Activated CD4-positive, alpha-beta T cell treated with anti-CD3 and anti-CD28 coated beads, Interleukin-2, amount 10 ng/mL, durations not matched to agents 24 days and 14 days (primary cell): ENCODE measurements at places on chromosomes 5 and 9. TPM values are rescaled to one million over a fixed set of nuclear protein-coding genes. Genes with fewer than 3 reads are reported as not detected.

DNA sequence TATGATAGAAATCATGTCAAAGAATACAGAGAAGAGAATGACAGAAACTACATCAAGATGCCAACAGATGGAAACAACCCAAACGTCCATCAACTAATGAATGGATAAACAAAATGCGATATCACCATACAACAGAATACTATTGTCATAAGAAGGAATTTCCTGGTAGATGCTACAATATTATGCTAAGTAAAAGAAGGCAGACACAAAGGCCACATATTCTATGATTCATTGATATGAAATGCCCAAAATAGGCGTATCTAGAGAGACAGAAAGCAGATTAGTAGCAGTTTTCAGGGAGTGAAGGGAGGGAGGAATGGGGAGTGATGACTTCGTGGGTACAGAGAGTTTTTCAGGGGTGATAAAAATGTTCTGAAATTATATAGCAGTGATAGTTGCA lies 58.3 kb upstream of the AKNA start:
- no peak for DNase-seq

GRCh38 chr5:162067655-162068411 lies at the start of gene GABRG2:
Gene GABRG2 (plus strand): TSS chr5:162067773. CDS start chr5:162068000, 227 bp downstream.
- DNase-seq: no peak

- DNase-seq: no peak
Observed at GRCh38 chr9:6014670-6015270, 654 bp downstream of the RANBP6 start.

DNA sequence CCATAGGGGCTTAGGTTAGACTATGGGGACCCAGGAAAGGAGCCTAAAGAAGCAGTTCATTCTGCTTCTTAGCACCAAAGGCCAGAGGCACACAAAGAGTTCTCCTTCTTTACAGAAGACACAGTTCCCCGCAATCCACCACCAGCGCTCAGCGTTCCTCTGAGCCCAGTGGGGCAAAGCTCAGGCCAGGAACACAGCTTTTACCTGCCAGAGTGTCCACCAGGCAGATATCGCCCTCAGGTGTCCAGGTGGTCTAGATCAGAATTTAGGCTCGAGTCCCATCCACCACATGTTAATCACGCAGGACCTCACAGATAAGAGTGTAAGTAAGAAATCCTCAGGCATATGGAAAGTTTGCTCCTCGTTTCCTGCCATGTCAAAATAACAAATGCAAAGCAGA lies 53.0 kb downstream of the UBE2QL1 start:
- no peak for DNase-seq

GRCh38 chr5:110996742-110997141 lies 74.8 kb upstream of the TSLP start:
- no peak for DNase-seq

The TEK gene
- total RNA-seq: not detected in 2 replicates

The GRIA1 gene
- total RNA-seq: not detected in 2 replicates
